ENCODE measurements at places on chromosomes 3 and 15. TPM values are rescaled to one million over a fixed set of nuclear protein-coding genes. Genes with fewer than 3 reads are reported as not detected.

- no peak for DNase-seq
Observed at GRCh38 chr15:84143753-84144314, 91.7 kb upstream of the GOLGA6L4 start.

GRCh38 chr3:185988080-185988815 lies 50.4 kb upstream of the TRA2B start:
- no peak for DNase-seq

DNA sequence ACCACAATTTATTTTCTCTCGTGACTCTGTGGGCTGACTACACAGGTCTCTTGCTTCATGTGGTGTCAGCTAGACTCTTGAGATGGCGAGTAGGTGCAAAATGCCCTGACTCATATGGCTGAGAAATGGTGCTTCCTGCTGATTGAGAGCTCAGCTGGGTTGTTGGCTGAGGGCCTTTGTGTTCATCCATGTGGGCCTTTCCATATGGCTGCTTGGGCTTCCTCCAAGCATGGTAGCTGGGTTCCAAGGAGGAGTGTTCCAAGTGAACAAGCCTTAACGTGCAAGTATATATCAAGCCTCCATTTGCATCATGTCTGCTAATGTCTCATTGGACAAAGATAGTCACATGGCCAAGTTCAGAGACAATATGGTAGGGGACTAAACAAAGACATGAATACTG lies 164.0 kb downstream of the PDCD6IP start:
- no peak for DNase-seq

GAP43 gene
- not detected for total RNA-seq

- DNase-seq: no peak
Observed at GRCh38 chr15:101091080-101092017, 160.5 kb downstream of the CHSY1 start.

DNA sequence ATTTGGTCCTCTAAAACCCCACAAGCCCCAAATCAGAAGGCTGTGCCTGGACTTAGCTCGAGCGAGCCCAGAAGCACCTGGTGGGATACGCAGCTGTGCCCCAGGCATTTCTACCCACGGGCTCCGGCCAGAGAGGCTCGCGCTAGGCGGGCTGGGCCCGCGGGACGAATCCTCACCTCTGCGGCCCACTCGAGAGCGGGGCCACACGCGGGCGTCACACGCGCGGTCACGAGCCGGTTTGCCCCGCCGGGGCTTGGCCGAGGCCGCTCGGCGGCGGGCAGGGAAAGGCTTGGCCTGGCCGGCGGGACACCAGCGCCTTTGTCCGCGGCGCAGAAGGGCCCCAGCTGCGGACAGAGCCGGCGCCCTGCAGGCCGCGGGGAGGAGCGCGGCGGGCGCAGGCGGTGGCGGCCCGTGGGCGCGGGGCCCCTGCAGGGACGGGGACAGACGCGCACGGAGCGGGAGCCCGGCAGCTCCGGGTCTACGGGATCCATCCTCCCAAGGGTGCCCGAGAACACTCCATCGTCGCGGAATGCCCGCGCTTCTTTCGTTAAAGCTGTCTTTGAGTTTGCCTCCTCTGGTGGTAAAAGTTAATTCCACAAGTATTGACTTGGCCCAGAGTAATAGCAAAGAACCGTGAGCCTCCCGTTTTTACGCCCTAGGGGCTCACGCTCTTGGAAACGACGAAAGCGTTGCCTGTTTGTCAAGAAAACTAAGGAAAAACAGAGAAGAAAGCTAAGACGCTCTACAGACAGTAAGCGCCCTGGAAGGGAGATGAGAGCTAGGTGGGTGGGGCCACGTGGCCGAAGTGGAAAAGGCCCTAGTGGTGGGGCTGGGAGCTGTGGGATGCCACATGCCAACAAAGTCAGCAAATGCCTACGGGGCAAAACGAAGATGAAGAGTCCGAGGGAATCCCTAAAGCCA lies 26.4 kb downstream of the TYRO3 start:
- DNase-seq: peak; percentile 49

- no peak for DNase-seq
Observed at GRCh38 chr15:76060118-76060989, 569 bp downstream of the TMEM266 start.

GRCh38 chr3:193377591-193377990 lies 962 bp downstream of the ATP13A5 start:
- no peak for DNase-seq

DNA sequence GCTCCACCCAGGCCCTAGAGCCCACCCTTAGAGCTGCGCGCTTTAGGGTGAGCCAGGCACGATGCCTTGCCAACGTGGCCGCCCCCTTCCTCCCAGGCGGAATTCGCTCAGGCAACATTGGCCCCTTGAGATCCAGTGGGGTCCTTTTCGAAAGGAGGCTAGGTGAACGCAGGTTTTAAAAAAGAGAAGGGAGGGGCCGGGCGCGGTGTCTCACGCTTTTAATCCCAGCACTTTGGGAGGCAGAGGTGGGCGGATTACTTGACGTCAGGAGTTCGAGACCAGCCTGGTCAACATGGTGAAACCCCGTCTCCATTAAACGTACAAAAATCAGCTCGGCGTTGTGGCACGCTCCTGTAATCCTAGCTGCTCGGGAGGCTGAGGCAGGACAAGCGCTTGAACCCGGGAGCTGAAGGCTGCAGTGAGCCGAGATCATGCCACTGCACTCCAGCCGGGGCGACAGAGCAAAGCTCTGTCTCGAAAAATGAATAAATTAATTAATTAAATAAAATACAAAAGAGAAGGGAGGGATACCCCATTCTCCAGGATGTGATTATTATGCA lies 984 bp upstream of the RPP25 start:
- no peak for DNase-seq

DNA sequence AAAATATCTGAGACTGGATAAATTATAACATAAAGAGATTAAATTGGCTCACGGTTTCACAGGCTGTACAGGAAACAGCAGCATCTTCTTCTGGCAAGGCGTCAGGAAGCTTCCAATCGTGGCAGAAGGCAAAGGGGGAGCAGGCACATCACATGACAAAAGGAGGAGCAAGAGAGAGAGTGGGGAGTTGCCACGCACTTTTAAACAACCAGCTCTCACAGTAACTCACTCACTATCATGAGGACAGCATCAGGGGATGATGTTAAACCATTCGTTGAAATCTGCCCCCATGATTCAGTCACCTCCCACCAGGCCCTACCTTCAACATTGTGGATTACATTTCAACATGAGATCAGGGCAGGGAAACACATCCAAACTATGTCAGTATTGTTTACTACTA lies 114.5 kb upstream of the SPATA16 start:
- no peak for DNase-seq

DNA sequence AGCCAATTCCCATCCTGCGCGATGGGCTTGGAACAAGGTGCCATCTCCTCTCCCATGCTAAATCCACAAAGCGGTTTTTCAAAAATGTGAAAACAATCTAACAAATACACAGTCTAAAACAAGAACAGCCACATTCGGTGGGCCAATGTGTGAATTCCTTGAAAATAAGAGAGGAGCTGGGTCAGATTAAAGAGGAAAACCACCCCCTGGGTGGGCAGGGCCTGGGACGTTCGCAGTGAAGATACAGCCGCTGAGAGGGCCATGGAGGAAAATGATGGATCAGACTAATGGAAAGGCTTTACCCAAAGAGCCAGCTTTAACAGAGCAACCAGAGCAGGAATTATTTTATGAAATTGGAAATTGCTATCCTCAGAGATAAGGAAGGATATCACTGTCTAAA lies 27.4 kb downstream of the PRR20G start:
- no peak for DNase-seq
